ENCODE measurements at places on chromosomes 3 and 15. TPM values are rescaled to one million over a fixed set of nuclear protein-coding genes. Genes with fewer than 3 reads are reported as not detected.

The MASP1 gene
- 0.50 TPM for polyA plus RNA-seq

The EFCC1 gene
- polyA plus RNA-seq = 1.3 TPM

The TICRR gene
- 4.9 TPM for polyA plus RNA-seq

The ZDHHC19 gene
- not detected for polyA plus RNA-seq

DNA sequence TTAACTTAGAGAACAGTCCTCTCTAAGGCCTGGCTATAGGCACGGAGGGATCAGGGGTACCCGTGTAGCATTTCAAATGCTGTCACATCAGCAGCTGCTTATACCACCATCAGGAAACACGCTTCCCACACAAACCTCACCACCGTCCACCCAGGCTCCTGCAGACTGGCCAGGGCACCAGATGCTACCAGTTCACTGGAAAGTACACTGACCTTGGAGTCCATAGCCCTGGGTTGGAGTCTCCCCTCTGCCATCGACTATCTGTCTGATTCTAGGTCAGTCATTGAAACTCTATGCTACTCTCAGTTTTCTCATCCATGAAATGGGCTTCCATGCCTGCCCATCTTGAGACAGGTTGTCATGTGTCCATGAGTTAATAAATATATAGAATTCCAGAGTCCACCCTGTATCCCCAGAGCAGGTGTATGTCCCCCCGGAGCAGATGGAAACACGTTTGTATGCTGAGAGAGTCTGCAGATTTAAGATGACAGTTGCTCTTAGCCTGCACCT is 156.0 kb upstream of the SMAD3 start:
- DNase-seq = no peak

GRCh38 chr3:25856902-25857518 is 67.1 kb downstream of the OXSM start:
- peak; percentile 43 for DNase-seq

- DNase-seq = peak; percentile 88
Measured at GRCh38 chr3:195896361-195897080, 11.8 kb downstream of the TNK2 start.

GRCh38 chr15:78055919-78056713 is 21.4 kb downstream of the TBC1D2B start:
- no peak for DNase-seq

- no peak for DNase-seq
Measured at GRCh38 chr3:119664370-119664769, 4.0 kb upstream of the POPDC2 start.

- DNase-seq = peak; percentile 48
Measured at GRCh38 chr3:194046995-194047645, 88.8 kb upstream of the HES1 start.

- no peak for DNase-seq
Measured at GRCh38 chr15:23033979-23034378, 5.4 kb downstream of the TUBGCP5 start.

DNA sequence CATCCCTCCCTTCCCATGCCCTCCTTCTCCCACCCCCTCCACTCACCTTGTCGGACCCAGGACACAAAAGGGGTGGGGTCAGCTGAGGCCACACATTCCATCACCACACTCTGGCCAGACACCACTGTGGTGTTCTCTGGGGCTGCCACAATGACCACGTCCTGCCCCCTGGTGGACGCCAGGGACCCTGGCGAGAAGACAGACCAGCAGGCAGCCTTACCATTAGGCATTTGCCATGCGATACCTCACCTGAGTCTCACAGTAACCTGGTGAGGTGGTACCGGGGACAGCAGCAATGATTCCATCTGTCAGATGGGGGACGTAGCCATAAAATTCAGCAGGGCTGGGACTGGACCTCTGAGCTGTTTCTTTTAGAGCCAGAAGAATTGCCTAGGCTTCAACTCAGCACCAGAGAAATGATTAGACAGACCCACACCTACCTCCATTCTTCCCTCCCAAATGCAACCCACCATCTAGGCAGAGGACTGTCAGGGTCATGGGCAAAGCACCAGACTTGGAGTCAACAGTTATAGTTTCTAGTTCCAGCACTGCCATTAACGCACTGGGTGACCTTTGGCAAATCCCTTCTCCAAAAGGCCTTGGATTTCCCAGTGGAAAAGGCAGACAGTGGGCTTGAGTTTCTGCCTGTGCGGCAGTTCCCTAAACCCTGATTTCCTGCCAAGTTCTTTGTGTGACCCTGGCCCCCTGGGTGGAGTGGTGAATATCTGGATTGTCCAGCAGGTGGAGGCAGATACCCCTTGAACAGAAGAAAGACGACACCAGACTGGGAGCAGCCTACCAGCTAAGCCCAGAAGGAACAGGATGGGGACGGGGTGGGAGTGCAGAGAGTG is 21.8 kb downstream of the IGDCC4 start:
- peak; percentile 75 for DNase-seq

DNA sequence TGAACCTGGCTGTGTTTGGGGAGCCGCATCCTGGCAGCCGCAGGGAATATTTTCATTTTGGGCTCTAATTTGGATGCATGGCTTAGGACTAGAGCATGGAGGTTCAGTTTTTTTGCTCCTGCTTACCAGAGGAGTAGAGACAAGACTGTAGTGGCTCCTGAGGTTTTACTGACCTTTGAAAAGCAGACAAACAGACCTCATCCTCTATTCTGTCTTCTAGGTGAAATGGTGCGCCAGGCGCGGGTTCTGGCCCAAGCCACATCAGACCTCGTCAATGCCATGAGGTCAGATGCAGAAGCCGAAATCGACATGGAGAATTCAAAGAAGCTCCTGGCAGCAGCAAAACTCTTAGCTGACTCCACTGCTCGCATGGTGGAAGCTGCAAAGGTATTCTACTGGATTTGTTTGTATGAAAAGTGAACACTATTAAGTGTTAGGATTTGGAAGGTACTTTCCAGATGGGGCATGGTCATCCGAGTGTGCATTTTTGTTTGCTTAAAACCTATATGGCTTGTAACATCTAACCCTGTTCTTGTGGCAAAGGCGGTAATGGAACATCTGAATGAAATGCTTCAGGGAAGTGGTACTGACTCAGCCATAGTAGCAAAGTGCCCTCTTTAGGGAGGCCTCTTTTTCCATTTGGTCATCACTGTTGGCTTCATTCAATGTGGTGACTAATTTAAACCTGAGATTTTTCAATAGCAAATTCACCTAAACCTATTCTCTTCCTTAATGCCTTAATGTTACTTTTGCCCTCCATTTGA is 330.7 kb upstream of the TPM1 start:
- peak; percentile 7 for DNase-seq

DNA sequence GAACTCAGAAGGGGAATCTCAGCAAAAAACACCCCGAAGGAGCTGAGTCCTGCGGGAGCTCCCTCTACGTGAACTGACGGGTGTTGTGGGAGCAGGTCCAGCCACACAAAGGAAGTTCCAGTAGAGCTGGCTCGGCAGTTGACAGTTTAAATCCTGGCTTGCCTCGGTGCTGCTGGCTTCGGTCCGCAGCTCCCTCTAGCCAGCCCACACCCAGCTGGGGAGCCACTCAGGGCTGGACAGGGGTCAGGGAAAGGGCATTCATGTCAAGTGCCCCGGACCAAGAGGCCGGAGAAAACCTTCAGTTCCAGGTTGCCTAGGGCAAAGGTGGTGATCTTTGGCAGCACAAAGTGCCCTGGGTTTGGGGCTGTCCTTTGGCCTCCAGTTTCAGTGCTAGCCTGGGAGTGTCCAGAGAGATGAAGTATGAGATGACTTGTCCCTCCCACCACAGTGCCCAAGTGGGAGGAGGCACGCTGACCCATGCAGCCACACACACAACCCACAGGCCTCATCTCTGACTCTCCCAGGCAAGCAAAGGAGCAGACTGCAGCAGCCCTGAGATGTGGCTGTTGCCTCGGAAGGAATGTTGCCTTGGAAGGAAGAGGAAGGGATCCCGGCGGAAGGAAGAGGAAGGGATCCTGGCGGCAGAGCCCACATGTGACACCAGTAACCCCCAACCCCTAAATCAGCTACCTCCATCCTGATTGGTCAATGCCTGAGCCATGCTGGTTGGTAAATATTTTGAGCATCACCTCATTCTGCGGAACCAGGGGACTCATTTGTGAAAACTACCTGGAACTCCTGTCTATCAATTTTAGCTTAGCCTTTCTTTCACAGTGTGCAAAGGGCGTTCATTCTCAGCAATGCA is 13.9 kb upstream of the ANPEP start:
- DNase-seq = no peak

DNA sequence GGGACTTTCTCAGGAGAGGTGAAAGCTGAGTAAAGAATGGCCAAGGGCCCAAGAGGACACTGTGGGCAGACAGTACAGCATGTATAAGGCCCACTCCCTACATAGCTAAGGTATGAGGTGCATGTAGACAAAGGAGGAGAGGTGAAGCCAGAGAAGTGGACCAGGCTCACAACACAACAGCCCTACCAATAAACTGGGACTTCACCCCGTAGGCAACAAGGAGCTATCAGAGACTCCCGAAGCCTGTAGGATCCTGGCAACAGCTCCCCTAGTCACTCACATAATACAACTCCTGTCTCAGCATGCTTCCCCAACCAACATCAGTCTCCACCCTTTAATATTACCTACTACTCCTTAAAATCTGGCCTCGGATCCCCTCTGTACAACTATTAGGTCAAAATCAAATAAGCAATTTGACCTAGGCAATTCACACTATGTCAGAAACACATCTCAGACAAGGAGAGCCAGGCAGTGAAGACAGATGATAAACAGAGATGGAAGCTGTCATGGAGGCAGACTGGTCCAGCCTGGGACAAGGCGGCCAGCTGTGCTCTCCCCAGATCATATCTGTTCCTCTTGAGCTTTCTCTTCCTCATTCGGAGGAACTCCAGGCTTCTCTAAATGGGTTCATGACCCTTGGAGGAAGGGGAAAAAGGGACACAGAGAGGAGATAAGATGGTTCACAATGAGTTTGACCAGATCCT is 1.4 kb downstream of the XXYLT1 start:
- no peak for DNase-seq

GRCh38 chr3:114394551-114394950 is 100.7 kb downstream of the TIGIT start:
- DNase-seq = no peak

DNA sequence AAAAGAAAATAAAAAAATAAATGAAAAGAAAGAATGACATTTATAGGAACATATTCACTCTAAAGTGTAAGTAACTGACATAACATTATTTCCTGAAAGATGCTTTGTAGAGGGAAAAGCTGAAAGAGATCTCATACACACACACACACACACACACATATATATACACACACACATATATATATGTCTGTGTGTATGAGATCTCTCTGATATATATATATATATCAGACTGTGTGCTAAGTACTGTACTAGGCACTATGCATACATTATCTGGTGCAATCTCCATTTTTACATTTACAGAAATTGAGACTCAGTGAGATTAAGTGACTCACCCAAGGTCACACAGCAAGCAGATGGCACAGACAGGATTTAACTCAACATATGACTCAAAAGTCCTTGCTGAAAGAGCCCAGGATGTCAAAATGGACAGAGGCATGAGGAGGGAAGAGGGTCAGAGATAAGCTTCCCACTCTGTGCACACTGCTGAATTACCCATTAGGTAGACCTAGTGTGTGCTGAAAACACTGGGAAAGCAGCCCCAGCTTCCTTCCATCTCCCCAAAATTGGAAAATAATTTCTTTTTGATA is 15.0 kb downstream of the BHLHE40 start:
- DNase-seq = no peak

DNA sequence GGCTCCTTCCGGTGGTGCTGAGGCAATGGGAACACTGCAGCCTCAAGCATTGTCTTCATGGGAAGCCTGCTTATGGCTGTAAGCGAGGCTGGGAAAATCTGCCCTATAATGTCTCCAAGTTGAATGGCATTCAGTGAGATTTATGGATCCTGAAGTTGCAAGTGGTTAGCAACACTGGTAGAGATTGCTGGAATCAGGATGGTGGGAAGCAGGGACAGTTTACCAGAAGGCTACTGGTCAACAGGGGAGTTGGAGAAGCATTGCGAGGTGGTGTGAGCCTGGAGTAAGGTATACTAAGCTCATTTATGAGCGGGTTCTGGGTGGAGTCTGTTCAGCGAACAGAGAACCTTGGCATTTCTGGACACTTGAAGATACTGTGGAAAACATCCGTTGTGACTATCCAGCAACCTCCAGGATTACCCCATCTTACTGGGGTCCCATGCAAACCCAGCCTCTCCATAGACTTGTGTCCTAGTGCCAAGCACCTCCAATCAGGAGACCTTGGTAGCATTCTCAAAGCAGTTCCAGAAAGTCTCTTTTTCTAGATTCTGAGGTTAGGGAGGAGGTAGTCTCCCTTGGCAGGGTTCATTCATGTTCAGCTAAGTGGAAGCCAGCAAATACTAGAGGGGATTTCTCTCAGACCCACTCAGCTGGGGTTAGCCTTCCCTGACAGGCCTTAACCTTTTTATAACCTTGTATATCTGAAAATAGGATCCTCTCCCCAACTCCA is 7.3 kb downstream of the RPSA start:
- no peak for DNase-seq

GRCh38 chr3:110139821-110140220 is 802.5 kb upstream of the DPPA4 start:
- no peak for DNase-seq

GRCh38 chr3:121855555-121855954 is 20.5 kb downstream of the EAF2 start:
- DNase-seq = peak; percentile 8

DNA sequence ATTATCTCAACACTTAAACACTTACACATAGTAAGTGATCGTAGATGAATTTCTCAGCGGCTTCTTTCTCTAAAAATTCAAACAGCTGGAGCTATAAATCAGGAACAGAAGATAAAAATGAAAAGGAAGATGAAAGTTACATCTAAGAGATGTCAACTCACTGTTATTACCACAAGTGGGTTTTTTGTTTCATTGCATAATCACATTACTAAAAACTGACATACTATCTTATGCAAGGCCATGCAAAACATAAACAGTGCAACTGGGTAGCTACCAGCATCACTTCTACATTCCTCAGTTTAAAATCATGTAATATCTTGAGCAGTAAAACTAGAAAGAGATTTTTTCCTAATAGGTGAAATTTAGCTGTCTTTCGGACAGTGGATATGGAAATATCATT is 14.9 kb downstream of the MINDY4B start:
- DNase-seq = no peak

GRCh38 chr3:185823078-185824044 is 1.5 kb downstream of the IGF2BP2 start:
- DNase-seq = peak; percentile 51

DNA sequence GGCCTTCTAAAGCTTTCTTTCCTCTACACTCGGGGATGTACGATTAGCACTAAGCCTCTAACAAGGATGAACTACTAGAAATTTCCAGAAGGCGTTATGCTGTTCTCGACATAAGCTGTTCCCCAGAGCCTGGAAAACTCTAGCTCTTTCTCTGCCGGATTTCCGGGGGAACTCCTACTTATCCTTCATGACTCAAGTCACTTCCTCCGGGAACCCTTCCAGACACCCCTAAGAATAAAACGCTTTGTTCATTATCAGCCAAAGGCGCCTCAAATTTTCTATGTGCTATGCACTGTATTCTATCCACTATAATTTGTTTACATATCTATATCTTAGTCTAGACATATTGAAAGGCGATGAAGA is 455 bp upstream of the SNAP23 start:
- peak; percentile 86 for DNase-seq

Measured in endothelial cell of umbilical vein (primary cell).